Ureter (tissue), 1 donor: ENCODE measurements at places on chromosomes 2 and 18. TPM values are rescaled to one million over a fixed set of nuclear protein-coding genes. Genes with fewer than 3 reads are reported as not detected.

The LGALSL gene
- total RNA-seq: 10.0 TPM

The RAB6D gene
- total RNA-seq: 0.13 TPM

The KCNIP3 gene
- 6.2 TPM for total RNA-seq

The SULT1C3 gene
- not detected for total RNA-seq

The TBR1 gene
- total RNA-seq: not detected

The SNORC gene
- 7.3 TPM for total RNA-seq

The ANKZF1 gene
- total RNA-seq: 73.1 TPM

The CNNM3 gene
- 18.9 TPM for total RNA-seq

The ARHGEF33 gene
- 0.68 TPM for total RNA-seq

The ANO7 gene
- 1.4 TPM for total RNA-seq

The IL1F10 gene
- total RNA-seq: not detected

The SKOR2 gene
- total RNA-seq: not detected

The ATP6V1B1 gene
- total RNA-seq: 2.4 TPM

The ALLC gene
- not detected for total RNA-seq

The DPYSL5 gene
- total RNA-seq: not detected

The CCDC74B gene
- 1.7 TPM for total RNA-seq

The PRSS56 gene
- not detected for total RNA-seq

The C2orf74 gene
- 18.2 TPM for total RNA-seq

The MTCL1 gene
- 150 TPM for total RNA-seq

The RESP18 gene
- not detected for total RNA-seq

The GCA gene
- 27.5 TPM for total RNA-seq

The GBX2 gene
- not detected for total RNA-seq

The SERPINB2 gene
- total RNA-seq: not detected

The NCKAP5 gene
- 7.3 TPM for total RNA-seq

The UGP2 gene
- total RNA-seq: 113 TPM

The EHD3 gene
- total RNA-seq: 12.7 TPM

The RTP5 gene
- 0.21 TPM for total RNA-seq

The IL36G gene
- not detected for total RNA-seq

The ANKRD30BL gene
- 0.36 TPM for total RNA-seq

The SCYGR4 gene
- not detected for total RNA-seq

The BCL2 gene
- total RNA-seq: 13.3 TPM

The CYP27A1 gene
- 16.4 TPM for total RNA-seq

The PMAIP1 gene
- total RNA-seq: 4.9 TPM

The SP140L gene
- total RNA-seq: 39.0 TPM

The STAMBP gene
- 46.0 TPM for total RNA-seq

The MROH2A gene
- total RNA-seq: 9.3 TPM

The DSG1 gene
- 0.13 TPM for total RNA-seq

The CXCR1 gene
- not detected for total RNA-seq

The ITGA6 gene
- 109 TPM for total RNA-seq

The TRIM54 gene
- total RNA-seq: 0.18 TPM

The STON1 gene
- 16.2 TPM for total RNA-seq

The TUBA4B gene
- total RNA-seq: not detected

The FOXI3 gene
- not detected for total RNA-seq

The HAUS1 gene
- 13.2 TPM for total RNA-seq

The EML4 gene
- 99.1 TPM for total RNA-seq

The FBXO41 gene
- 6.6 TPM for total RNA-seq

The TSHZ1 gene
- 21.1 TPM for total RNA-seq

The CD207 gene
- total RNA-seq: 1.3 TPM

The NEU2 gene
- not detected for total RNA-seq

The KCNS3 gene
- 20.3 TPM for total RNA-seq

The SCG2 gene
- total RNA-seq: 0.39 TPM

The STK17B gene
- total RNA-seq: 29.7 TPM
